WTC11 (cell line): ENCODE measurements at places on chromosomes 6 and 20.

- no peak for DNase-seq
- H3K27me3 ChIP-seq, result no peaks in the 10 kb centered on the region
- H3K36me3 ChIP-seq, result 0 out of 2 replicates have a peak, but pooled peaks cover 8% of the 10 kb centered on the region
- H3K4me3 ChIP-seq, result no peak overlapping the region
These were observed 150.3 kb downstream of the EYA2 start for GRCh38 chr20:47044938-47045337.

DNA sequence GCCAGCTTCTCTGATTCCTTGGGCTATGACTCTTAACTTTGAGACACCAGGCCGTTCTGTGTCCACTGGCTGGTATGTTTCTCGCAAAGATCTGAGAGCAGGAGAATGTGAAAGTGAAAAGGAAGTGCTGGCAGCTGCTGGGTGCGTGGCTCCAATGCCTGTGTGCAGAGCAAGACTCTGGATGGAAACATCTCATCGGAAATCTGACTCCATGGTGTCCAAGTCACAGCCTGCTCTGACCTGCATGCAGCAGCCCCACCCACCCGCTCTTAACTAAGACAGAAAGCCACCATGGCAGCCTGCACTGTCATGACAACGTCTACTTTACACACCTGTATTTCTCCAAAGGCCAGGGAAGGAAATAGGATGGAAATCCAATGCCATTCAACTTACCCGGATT is 66.3 kb upstream of the MPC1 start:
- no peak overlapping the region for H3K4me3 ChIP-seq
- peaks cover 31% of the 10 kb centered on the region for H3K36me3 ChIP-seq
- H3K4me1 ChIP-seq, result no peaks in the 10 kb centered on the region
- H3K27ac ChIP-seq, result no peak overlapping the region

- no peaks in the 10 kb centered on the region for H3K4me1 ChIP-seq
- no peak for DNase-seq
- no peaks in the 10 kb centered on the region for H3K27me3 ChIP-seq
- H3K27ac ChIP-seq, result no peak overlapping the region
- no peak overlapping the region for H3K4me3 ChIP-seq
These were observed 9.0 kb upstream of the ZC3H12D start for GRCh38 chr6:149493761-149494320.

DNA sequence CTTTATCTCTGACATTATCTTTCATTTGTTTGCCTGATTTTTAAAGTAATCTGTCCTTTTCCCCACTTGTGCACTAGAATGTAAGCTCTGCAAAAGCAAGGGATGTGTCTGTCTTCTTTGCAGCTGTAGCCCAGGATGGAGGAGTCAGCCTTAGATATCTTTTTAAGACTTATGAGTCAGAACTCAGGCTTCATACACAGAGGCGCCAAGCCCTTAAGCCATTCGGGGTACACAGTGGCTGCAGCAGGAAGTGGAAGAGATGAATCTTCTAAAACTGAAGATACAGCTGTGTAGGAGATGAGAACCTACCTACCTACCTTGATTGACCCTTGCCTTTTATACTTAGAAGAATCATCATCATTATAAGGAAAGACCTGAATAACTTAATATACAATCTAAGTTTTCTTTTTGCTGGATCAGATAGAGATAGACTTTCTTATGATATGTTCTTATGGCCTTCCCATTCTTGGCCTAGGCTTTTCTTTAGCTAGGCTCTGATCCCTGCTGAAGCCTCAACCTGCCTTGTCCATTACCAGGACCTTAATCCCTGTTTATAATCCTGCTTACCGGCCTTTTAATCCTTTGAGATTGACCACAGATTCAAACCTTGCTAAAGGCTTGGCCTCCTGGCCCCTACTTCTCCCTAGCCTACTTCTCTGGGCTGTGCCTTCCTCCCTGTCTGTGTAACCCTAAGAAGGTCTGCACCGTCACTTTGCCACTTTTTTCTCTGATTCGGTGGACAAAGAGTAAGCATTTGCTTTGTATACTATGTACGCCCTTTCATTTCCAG is 304.5 kb downstream of the PRL start:
- no peaks in the 10 kb centered on the region for H3K36me3 ChIP-seq
- H3K4me1 ChIP-seq, result peaks cover 22% of the 10 kb centered on the region
- H3K4me3 ChIP-seq, result no peak overlapping the region
- peak overlapping the region; percentile 0; the same call in 1 of the 2 replicates for H3K27ac ChIP-seq

DNA sequence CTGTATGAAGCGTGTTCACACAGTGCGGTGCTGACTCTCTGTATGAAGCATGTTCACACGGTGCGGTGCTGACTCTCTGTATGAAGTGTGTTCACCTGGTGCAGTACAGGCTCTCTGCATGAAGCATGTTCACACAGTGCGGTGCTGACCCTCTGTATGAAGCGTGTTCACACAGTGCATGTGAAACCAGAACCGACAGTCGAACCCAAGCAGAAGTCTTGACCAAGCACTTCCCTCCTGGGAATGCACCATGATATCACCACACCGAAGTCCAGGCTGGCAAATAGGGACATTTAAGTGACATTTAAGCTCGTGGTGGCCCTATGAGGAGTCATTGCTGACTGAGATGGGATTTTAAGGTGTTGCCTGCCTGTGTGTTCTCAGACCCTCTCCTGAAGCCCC is 11.3 kb upstream of the SERPINB1 start:
- H3K4me3 ChIP-seq, result no peak overlapping the region
- H3K27me3 ChIP-seq, result no peaks in the 10 kb centered on the region
- peaks cover 54% of the 10 kb centered on the region for H3K4me1 ChIP-seq
- DNase-seq, result no peak
- no peaks in the 10 kb centered on the region for H3K36me3 ChIP-seq
